ENCODE measurements at places on chromosomes 2 and 18.

DNA sequence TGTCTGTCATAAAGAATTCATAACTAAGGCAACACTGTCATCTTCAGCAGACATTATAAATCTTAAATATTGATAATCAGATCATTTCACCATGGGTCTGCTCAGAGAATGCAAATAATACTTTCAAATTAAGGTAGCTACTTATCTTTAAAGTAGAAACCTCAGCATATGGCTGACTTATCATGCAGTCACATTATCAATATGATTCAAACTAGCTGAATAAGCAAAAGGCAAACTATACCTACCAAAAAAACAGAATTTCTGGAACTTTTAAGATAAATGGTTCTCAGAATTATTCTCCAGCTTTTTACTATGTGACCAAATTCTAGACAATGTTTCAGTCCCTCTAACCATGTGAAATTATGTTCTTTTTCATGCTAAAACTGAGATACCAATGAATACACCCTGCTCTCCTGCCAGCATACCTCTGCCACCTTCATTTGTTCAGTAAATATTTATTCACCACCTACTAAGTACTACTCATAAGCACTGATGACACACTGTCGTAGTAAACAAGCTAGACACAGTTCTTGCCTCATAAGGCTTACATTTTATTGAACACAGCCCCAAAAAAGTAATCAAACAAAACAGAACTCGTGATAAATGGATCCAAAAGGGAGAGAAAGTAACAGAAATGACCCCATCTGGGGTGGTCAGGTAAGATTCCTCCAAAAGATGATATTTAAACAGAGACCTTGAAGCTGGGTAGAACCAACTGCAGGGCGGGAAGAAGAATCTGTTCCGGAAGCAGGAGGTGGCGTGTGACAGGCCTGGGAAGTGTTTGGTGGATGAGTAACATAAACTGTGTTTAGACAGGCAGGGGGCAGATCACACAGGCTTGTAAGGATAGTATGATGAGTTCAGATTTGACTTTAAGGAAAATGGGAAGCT lies 17.7 kb downstream of the SPIRE1 start:
- no peak for DNase-seq

DNA sequence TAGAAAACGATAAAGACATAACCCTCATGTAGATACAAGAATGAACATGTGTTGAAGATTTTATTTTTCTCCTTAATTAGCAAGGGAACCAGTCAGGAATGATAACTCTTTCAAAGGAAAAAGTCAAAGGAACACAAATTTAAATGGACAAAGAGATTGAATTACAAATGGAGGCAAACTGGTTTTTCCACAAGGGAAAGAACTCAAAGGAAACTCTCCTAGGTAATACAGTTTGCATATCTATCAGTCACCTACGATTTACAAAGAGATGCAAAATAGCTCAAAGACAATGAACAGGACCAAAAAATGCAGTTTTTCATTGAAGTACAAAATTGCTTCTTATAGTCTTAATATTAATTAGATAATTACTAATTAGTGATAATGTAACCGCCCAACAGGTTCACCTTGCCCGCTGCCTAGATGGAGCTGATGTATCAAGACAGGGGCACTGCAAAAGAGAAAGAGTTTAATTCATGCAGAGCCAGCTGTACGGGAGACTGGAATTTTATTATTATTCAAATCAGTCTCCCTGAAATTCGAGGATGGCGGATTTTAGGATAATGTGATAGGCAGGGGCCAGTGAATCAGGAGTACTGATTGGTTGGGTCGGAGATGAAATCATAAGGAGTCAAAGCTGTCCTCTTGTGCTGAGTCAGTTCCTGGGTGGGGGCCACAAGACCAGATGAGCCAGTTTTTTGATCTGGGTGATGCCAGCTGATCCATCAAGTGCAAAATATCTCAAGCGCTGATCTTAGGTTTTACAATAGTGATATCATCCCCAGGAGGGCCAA lies 151.0 kb downstream of the TMEM17 start:
- DNase-seq = no peak

DNA sequence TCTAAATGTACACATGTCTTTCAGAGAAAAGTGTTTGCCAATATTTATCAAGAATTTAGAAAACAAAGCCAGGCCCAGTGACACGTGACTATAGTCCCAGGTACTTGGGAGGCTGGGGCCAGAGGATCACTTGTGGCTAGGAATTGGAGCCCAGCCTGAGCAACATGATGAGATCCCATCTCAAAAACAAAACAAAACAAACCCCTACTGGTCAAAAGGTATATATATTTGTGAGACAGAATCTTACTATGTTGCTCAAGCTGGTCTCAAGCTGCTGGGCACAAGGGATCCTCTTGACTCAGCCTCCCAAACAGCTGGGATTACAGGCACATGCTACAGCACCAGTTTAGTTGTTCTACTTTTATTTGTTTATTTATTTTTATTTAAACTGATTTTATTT lies 79.2 kb downstream of the ZDBF2 start:
- no peak for DNase-seq

GRCh38 chr2:236054125-236054524 lies 114.1 kb downstream of the GBX2 start:
- no peak for DNase-seq

Measured in stimulated activated CD4-positive, alpha-beta T cell treated with anti-CD3 and anti-CD28 coated beads, TNF-alpha, amount 100 ng/mL, for 24 hours (primary cell).